ENCODE measurements at places on chromosomes 2 and 18.
A peak's percentile ranks its signal among the peaks of the same experiment; 100 is the strongest.

- DNase-seq = no peak
These were observed 8.8 kb downstream of the DHX57 start for GRCh38 chr2:38866773-38867443.

GRCh38 chr2:105364436-105365139, 27.2 kb downstream of the C2orf49 start:
- DNase-seq = no peak

DNA sequence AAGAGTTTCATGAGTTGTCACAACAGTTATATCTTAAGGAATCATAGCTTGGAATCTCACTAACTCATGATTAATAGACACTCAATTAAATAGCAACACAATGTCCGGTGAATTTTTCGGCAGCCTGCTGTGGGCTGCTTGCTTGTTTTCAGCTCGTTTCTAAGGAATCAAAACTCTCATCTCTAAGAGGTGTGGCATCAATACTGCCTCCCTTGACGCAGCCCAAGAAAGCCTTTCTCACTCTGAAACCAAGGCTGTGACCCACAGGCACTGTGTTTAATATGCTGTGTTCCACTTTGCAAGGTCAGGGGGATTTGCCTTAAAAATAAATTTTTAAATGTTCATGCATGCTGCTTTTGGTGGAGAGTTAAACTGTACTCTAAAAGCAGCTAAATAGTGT, 5.4 kb downstream of the DCC start:
- DNase-seq = no peak

DNA sequence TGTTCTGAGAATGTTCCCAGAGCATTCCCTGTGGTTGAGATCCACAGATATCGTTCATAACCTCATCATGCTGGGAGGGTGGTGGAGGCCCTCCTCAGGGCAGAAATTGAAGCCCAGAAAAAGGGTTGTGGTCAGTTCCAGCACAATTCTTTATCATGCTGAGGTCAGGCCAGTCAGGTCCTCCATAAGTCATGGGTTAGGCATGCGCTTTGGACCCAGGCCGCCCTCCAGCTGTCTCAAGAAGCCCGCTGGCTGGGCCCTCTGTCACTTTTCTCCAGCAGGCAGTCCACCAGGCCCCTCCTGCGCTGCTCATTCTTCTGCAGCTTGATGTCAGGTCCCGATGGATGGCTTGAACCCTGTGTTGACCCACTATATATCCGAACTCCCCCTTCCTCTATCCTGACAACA, 151.1 kb upstream of the NT5C1B start:
- peak; percentile 26 for DNase-seq

GRCh38 chr2:129103936-129104878, 785.5 kb upstream of the HS6ST1 start:
- no peak for DNase-seq

- no peak for DNase-seq
These were observed 5.7 kb downstream of the TCF23 start for GRCh38 chr2:27154488-27154887.

DNA sequence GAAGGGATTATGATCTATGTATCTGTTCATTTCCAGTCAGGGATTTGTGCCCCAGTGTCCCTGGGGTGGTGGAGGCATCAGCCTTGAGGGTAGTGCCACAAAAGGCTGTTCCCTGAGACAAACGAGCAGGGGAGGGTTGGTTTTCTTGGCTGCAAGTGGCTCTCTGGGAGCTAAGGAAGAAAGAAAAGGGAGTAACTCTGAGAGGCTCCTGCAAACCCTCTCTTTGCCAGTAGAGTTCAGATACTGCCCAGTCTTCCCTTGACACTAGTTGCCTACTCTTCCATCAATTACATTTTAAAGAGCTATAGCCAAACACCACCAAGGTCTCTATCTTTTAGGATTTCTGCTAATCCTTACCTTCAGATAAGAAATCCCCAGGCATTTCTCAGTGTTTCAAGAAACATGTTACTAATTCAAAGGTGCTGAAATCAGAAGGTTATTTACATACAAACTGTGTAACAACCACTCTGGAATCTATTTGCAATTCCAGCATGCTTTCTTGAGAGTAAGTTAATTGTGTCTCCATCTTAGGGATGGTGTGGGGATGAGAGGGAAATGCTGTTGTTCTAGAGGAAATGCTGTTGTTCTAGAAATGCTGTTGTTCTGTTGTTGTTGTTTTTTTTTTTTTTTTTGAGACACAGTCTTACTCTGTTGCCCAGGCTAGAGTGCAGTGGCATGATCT, 18.7 kb upstream of the KCTD1 start:
- DNase-seq = no peak

DNA sequence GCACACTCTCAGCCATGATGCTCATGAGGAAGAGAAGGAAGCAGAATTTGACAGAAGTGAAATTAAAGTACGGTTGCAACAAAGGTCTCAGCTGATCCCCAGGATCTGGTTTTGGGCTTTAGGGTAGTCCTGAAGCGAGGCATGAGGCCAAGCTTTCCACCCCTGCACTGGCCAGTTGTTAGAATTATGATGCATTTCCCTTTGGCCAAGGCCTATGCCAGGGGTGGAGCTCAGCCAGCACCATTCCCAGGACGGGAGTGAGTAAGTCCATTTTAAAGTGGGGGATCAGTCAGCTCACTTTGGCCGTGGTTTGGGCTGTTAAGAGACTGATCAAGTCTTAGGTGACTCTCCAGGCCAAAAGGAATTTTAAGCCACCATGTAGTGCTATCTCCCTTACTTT, 314.5 kb upstream of the MMADHC start:
- no peak for DNase-seq

DNA sequence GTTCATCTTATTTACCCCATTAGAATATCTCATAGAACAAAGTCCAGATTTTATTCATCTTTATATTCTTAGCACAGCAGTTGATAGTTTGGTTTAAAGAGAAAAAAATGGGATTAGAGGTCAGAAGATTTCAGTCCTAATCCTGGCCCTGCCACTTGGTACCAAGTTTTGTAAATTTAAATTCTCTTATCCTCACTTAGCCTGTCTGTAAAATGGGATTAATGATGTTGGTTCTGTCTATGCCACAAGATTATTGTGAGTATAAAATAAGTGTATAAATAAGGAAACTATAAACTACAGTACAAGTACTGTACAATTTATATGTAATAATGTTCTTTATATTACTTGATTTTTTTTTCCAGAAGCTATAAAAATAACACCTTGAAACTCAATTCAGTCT, 17.1 kb upstream of the DRC1 start:
- DNase-seq = no peak

DNA sequence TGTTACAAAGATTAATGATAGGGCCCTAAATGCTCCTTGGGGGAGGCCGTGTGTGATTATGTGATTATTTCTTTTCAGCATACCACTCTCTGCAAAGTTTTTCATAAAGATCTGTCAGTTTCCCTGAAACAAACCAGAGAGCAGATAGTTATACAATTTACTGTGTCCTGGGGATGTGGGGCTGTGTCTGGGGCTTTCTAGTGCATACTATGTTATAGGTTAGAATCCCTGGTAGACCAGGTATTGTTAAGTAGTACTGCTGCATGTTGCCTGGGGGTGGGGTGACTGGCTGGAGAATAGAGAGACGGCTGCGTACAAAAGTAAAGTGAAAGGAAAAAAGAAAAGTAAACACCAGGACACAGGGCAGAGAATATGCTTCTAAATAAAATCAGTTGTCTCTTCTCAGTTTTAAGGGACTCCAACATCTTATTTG, 3.3 kb upstream of the CCBE1 start:
- DNase-seq = no peak

DNA sequence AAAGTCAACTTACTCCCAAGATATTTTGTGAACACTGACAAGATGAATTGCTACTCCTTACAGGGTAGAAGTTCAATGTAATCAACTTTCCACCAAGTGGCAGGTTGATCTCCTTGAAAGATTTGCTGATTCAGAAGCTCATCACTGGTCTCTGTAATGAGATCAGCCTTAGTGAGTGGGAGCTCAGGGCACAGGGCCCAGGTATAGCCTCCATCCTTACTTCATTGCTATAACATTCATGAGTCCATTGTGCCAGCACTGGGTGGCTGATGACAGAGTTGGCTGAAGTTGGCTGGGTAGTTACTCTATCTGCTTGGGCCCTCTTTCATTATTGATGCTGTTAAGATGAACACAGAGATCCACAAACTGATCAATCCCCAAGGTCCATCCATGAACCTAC, 379.0 kb downstream of the IRS1 start:
- no peak for DNase-seq

- DNase-seq = no peak
These were observed 44.5 kb downstream of the RPE start for GRCh38 chr2:210046851-210047500.

- DNase-seq = no peak
These were observed 108.4 kb upstream of the YPEL5 start for GRCh38 chr2:30038419-30038818.

DNA sequence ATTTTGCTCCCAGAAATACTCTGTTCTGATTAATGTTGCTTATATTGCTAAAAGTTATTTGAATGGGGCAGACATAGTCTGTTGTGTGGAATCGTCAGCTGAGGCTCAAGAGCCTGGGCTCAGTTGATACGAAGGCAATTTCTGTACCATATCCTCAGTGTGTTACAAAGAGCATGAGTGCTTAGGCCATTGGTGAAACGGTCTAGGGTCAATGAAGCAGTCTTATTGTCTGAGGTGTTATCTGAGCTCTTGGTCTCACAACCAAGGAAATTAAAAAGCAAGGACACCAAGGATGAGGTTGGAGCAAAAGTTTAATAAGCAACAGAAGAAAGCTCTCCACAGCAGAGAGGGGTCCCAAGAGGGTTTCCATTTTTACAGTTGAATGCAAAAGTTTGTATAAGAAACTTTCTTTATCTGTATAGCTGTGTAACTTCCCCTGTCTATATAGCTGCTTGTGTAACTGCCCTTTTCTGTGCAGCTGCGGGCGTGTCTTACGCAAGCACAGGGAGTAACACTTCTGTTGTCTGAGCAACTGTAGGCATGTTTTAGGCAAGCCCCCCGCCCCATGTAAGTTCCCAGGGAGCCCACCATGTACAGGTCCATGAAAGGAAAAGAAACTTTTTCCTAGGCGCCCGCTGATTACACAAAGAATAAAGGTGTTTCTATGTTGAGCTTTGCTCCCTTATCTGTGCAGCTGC, 40.6 kb upstream of the DSC1 start:
- DNase-seq = peak; percentile 18

DNA sequence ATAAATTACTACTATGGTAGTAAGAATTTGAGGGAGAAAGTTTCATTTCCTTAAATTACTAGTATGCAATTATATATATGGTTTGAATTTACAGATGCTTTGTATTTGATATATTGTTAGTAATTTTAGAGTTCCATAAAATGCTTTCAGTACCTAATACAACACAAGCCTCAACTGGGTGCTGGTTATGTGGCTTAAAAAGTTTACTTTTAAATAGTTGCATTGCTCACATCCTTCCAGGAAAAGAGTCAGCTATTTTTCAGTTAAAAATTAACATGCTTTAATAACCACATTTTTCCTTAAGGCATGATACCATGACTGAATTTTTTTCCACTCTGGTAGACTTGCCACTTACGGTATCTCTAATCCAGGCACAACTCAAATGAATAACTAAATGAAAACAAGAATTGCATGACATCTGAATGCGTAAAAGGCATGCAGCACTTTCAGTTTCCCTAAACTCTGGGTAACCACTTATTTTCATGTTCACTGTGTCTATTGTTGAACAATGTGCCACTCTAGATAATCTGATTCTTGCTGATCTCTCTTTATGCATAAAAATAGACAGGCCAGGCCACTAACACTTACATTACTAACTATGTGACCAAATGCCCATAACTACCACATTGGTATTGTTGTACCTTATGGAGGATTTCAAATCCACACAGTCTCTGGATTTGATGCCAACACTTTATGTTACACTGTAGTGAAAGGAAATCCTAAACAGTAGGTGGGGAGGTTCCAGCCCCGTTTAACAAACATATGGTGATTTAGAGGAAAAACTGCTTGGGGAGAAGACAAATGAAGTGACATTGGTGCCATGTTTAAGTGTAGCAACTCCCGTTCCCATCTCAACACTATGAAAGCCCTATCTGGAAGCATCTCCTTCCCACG, 35.5 kb upstream of the SLC35F5 start:
- DNase-seq = peak; percentile 20

DNA sequence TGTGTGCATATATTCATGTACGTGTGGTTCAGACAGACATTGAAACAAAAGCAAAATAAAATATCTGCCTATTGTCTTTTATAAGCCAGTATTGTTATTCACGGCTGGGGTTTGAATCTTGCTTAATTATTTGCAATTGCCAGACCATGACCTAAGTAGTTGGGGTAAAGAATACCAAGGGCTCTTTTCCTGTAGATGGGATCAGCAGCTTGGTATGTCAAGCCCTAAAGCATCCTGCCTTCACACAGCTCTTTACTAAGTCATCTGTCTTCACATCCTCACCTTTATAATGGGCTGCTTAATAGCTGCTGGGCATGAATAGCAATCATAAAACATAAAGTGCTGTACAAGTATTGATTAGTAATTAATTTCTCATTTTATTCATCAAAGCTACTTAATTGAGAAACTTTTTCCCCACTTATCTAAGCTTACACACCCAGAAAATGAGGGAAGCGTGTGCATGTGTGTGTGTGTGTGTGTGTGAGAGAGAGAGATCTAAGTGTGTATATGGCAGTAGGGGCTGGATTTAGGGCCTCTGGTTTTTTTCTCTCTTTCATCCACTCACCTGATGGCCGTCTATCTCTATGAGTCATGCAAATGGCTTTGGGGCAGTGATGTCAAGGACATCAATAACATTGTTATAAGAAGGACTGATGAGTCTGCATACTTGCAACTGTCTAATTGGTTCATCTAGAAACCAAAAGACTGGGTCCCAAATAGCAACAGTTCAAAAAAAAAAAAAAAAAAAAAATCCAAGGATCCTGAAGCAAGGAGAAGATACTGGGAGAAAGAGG, 244.1 kb upstream of the TNP1 start:
- peak; percentile 61 for DNase-seq

DNA sequence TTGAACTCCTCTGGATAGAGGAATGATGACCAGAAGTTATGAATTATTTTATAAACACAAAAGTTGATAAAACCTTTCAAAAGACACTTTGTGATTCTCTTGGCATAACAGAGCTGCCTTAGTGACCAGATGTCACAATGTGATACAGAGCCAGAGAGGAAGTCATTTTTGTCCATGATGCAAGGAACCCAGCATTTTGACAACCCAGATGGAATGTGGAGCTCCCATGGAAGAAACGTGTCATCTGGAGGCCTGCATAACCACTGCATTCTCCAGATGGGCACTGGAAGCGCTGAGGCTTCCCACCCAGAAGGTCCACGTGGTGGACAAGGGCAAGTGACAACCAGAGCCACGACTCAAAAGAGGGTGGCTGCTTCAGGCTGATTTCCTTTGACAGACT, 30.1 kb downstream of the HRH4 start:
- peak; percentile 19 for DNase-seq

GRCh38 chr2:123521854-123522253, 503.2 kb upstream of the CNTNAP5 start:
- no peak for DNase-seq

GRCh38 chr2:37896319-37896718, 28.8 kb upstream of the RMDN2 start:
- DNase-seq = no peak

- DNase-seq = no peak
These were observed 38.7 kb downstream of the GPR45 start for GRCh38 chr2:105280281-105280680.
